ENCODE measurements at places on chromosomes 6 and 20.

DNA sequence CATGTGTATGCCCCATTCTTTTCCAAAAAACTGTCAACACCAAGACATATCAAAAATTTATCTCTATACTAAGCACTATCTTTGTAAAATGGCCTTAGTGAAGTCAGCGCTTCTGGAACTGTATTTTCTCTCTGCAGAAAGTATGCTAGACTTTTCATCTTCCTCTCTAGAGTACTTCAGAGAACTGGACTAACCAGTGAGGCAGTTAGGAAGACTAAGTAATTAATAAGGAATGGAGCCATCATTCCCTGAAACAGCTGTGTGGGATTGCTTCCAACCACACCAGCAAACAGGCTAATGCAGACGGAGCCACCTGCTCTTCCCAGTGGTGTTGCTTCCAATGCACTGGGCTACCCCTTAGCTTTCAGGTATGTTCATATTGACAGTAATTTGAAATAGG lies 169.1 kb upstream of the FUT9 start:
- DNase-seq = no peak

- DNase-seq = no peak
Observed at GRCh38 chr6:105991561-105992314, 94.4 kb upstream of the PRDM1 start.

DNA sequence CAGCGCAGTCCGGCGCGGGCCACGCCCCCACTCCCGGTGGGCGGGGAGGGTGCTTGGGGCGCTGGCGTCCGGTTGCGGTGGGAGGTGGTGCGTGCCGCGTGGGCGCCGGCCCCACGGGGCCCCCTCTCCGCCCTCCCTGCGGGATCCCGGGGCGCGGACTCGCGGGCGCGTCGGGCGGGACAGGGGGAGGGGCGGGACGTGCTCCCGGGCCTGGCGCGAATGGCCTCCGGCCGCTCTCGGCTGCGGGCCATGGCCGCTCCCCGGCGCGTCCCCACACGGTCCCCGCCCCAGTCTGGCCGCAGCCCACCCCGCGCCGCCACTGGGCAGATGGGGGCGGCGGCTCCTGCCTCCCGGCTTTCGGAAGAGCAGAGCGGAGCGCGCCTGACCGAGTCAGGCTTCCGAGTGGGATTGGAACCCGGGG lies 771 bp upstream of the PPP1R3G start:
- no peak for DNase-seq

GRCh38 chr6:49519660-49520059 lies 19.9 kb downstream of the GLYATL3 start:
- no peak for DNase-seq

DNA sequence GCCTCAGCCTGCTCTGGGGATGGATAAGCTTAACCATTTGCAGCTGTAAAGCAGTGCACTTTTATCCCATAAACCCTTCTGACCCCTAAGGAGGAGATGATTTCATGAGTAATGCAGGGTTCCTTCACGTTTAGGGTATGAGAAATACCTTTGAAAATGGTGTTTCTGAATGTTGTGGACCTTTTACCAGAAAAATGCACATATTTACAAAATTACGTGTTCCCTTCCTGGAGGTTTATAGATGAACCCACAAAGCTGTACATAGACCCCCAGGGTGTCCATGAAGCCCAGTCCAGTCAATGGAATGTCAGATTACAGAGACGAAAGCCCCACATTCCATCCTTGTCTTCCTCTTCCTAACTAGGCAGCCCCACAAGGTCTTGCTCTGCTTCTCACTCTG lies 78.6 kb upstream of the INSM1 start:
- DNase-seq = no peak

DNA sequence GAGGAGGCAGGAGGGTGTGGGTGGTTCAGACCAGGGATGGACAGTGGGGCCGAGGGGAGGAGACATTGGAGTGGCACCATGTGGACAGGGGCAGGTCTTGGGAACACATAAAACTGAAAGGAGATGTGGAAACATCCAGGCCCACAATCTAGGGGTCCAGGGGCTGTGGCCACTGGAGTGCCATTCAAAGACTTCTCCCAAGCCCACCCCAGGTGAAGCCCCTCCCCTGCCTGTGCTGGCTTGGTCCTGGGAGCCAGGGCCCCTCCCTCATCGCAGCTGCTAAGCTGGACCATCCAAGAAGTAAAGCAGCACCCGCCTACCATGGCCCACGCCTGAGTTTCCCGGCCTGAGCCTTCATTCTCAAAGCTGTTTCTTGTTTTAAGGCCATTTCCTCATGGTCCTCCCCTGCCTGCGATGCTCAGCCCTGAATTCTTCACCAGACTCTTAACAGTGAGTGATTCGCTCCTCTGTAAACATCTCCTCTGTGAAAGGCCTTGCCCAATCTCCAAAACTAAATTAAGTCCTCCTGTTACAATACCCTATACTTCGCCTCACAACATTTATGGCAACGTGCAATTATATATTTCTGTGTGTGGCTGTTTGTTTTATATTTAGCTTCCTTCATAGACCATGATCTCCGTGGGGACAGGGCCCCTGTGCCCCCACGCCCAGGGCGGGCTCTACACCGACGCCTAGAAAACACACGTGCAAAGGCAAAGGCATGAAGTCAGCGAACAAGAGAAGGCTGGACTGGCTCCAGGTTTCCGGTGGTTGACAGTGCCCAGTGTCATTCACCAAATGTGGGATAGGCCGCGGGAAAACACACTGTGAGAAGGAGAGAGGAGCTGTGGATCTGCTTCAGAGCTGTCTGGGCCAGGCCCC lies 267.8 kb downstream of the ERMARD start:
- DNase-seq = no peak

- DNase-seq = no peak
Observed at GRCh38 chr6:85460921-85461797, 11.3 kb downstream of the NT5E start.

- DNase-seq = no peak
Observed at GRCh38 chr6:116074732-116075390, 14.2 kb upstream of the FRK start.

DNA sequence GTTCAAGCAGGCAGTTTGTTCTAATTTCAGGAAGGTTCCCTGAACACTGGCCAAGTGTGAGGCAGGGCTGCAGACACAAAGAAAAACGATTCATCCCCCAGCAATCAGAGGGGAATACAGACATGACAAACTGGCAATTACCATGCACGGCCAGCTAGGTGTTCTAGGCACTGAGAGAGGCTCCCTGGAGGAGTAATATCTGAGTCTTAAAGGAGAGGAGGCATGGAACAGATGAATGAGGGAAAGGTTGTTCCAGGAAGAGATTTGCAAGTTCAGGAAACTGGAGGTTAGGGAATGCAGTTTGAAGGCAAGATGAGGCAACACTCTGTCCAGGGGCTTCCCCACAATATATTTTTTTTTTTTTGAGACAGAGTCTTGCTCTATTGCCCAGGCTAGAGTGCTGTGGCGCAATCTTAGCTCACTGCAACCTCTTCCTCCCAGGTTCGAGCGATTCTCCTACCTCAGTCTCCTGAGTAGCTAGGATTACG lies 11.1 kb downstream of the RRAGD start:
- no peak for DNase-seq

- DNase-seq = no peak
Observed at GRCh38 chr20:4263036-4263435, 247.7 kb upstream of the RNF24 start.

All from activated naive CD4-positive, alpha-beta T cell (primary cell).